ENCODE measurements at places on chromosomes 4 and X. TPM values are rescaled to one million over a fixed set of nuclear protein-coding genes. Genes with fewer than 3 reads are reported as not detected.

The FDCSP gene
- total RNA-seq: not detected

The VSIG1 gene
- total RNA-seq: 0.26 TPM

The TEC gene
- 2.3 TPM for total RNA-seq

The SLC25A53 gene
- 3.4 TPM for total RNA-seq

The NAA11 gene
- total RNA-seq: not detected

The TCEAL1 gene
- total RNA-seq: 56.0 TPM

The GLUD2 gene
- total RNA-seq: 2.6 TPM

The SMIM31 gene
- total RNA-seq: not detected

The AFAP1 gene
- total RNA-seq: 23.2 TPM

The OCIAD2 gene
- total RNA-seq: 104 TPM

The APOO gene
- total RNA-seq: 32.0 TPM

The BTK gene
- 0.12 TPM for total RNA-seq

The TRIM75 gene
- total RNA-seq: not detected

The FHDC1 gene
- total RNA-seq: 0.71 TPM

The SLC39A8 gene
- total RNA-seq: 10.6 TPM

The SASH3 gene
- not detected for total RNA-seq

The EFHC2 gene
- 0.30 TPM for total RNA-seq

The HSFX3 gene
- total RNA-seq: not detected

The NDNF gene
- not detected for total RNA-seq

The FRAS1 gene
- 1.7 TPM for total RNA-seq

The MAGEA12 gene
- total RNA-seq: 0.22 TPM

The SLC10A4 gene
- 7.4 TPM for total RNA-seq

The SCD5 gene
- total RNA-seq: 7.4 TPM

The IBSP gene
- not detected for total RNA-seq

The AMTN gene
- total RNA-seq: not detected

The PABPC1L2B gene
- total RNA-seq: not detected

The CXCL5 gene
- 34.0 TPM for total RNA-seq

The MAGEA3 gene
- 4.4 TPM for total RNA-seq

The NDST3 gene
- total RNA-seq: not detected

The MAGEA4 gene
- total RNA-seq: not detected

The INTS6L gene
- 0.31 TPM for total RNA-seq

The FAM241A gene
- 0.90 TPM for total RNA-seq

The ASB5 gene
- not detected for total RNA-seq

The TECRL gene
- total RNA-seq: not detected

The RAB9B gene
- 0.03 TPM for total RNA-seq

The KCTD8 gene
- total RNA-seq: not detected

The STATH gene
- not detected for total RNA-seq

The LUZP4 gene
- not detected for total RNA-seq

The TCP11X1 gene
- not detected for total RNA-seq

The F9 gene
- not detected for total RNA-seq

The TDO2 gene
- 0.38 TPM for total RNA-seq

The SPOCK3 gene
- total RNA-seq: 0.40 TPM

The ABCG2 gene
- 19.1 TPM for total RNA-seq

The CRLF2 gene
- total RNA-seq: 0.84 TPM

The ASB9 gene
- total RNA-seq: 21.4 TPM

The MAD2L1 gene
- total RNA-seq: 47.2 TPM

The INPP4B gene
- total RNA-seq: 5.6 TPM

The MAGEB6B gene
- not detected for total RNA-seq

The PNMA3 gene
- 0.14 TPM for total RNA-seq

The SSX2B gene
- total RNA-seq: not detected

The TSPAN6 gene
- 42.8 TPM for total RNA-seq
